Activated CD4-positive, alpha-beta T cell treated with anti-CD3 and anti-CD28 coated beads for 36 hours (primary cell): ENCODE measurements at places on chromosomes 6 and 20. TPM values are rescaled to one million over a fixed set of nuclear protein-coding genes. Genes with fewer than 3 reads are reported as not detected.

- no peak for DNase-seq
Measured at GRCh38 chr6:163814494-163815364, 400.2 kb downstream of the QKI start.

The SAMD3 gene
- 2.4 TPM for total RNA-seq

- no peak for DNase-seq
Measured at GRCh38 chr20:10954137-10954840, 280.5 kb upstream of the JAG1 start.

- DNase-seq = no peak
Measured at GRCh38 chr6:50935442-50935841, 116.8 kb downstream of the TFAP2B start.

DNA sequence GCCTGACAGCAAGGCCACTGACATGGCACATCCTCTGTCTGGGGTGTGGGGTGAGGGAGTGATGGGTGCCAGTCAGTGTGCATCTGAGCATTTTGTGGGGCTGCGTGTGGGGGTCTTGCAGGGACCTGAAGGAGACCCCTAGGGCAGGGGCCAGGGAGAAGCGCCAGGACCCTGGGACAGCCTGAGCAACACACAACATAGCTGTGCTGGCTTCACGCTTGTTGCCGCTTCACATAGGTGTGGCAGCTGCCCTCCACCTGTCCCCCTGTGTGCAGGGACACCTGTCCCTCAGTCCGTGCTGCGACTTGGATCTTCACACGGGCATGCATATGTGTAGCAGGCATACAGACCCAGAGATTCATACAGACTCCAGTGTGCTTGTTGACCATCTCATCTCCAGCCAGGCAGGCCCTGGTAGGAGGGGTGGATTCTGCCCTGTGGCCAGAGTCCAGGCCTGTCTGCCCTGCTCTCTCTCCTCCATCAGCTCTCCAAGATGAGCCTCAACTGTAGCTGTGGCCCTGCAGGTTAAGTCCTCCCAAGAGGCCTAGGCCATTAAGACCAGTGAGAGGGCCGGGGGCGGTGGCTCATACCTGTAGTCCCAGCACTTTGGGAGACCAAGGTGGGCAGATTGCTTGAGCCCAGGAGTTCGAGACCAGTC lies 3.2 kb upstream of the NPBWR2 start:
- no peak for DNase-seq

- no peak for DNase-seq
Measured at GRCh38 chr20:4797275-4797674, 75.6 kb downstream of the PRND start.

DNA sequence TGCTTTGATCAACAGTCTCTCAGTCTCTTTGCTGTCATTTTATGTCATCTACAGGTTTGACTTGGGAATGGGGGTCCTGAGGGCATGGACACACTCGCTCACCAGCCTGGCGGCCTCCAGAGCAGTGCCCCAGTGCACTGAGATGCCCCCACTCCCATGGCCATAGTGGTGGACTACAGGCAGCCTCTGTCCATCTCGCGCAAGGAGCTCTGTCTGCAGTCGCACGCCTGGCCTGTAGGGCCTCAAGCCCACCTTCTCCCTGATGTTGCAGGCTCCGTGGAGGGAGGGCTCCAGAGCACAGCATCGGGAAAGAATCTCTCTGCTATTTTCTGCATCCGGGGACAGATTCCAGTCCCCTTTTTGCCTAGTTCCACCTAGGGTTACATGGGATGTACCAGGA lies 22.6 kb downstream of the DDO start:
- DNase-seq = no peak

GRCh38 chr6:125255201-125255600 lies 46.6 kb downstream of the HDDC2 start:
- DNase-seq = no peak

The DDX43 gene
- total RNA-seq = 0.66 TPM

DNA sequence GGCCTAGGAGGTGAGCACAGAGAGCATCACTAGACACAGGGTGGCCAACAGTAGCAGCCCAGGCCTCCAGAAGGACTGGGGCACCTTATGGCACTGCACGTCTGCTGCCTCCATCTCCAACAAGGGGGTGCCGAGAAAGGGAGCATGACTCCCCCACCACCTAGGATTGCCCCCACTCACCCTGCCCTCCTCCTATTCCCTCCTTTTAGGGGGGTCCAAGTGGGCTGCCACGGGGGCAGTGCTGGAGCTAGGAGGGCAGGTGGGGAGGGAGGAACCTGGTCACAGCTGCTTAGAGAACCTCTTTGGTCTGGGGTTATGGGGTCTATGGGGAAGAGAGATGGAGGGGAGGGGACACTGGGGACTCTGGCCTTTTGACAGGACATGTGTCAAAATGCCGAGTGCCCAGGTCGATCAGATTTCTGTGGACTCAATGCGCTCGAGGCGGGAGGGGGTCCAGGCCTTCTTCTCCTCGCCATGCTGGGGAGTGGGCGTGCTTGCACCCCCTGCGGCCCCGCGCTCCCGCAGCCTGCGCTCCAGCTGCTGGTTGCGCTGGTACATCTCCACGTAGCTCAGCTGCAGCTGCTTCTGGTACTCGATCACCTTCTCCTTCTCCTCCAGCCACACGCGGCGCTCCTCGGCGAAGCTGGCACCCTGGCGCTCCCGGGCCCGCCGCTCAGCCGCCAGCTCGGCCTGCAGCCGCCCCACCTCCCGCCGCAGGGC lies 4.5 kb upstream of the FASTKD5 start:
- no peak for DNase-seq

DNA sequence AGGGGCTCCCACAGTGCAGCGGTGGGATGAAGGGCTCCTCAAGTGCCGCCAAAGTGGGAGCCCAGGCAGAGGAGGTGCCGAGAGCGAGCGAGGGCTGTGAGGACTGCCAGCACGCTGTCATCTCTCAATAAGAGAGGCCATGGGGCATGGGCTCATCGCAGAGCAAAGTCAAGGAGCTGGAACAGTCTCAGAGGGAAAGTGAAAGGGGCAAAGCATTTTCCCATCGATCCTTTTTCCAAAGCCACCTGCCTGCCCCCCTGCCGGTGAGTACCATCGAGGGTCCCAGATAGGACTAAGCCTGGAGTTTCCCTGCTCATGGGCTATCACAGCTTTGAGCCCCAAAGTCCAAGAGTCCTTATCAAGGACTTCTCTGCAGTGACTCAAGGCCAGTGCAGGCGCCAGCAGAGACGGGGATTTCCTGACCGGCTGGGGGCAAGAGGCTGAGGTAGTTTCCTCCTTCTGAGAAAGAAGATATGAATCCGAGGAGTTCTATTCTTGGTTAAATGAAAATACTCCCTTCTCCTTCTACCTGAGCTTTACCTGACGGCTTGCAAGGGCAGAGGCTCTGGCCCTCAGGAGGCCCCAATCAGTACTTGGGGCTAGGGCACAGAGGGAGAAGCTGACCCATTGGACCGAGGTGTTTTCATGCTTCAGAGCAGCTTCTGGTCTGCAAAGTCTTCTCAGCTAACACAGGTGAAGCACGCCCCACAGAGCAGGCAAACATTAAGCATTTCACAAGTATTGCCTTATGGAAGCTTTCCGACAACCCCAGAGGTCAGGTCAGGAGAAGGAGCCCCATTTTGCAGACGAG lies 22.6 kb downstream of the ETV7 start:
- peak; percentile 49 for DNase-seq
